NCI-H1436 treated with DMSO at 0.1 percent for 48 hours (cell line): ENCODE measurements at places on chromosomes 3 and 15.
A peak's percentile ranks its signal among the peaks of the same experiment; 100 is the strongest.

DNA sequence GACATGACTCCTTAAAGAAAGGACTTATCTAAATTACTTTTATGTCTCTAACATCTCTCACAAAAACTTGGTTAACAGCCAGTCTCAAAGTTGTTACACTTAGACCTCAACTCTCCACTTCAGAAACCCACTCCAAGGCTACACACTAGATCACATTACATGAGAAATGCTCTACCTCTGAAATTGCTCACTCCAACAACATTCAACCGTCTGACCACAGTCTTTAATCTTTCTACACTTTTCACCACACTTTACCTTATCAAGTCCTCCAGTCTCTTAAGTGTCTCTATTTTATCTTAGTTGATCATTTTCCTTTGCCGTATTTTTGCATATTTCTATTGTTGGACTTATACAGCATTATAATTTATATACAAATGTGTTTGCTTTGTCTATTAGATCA, 5.8 kb downstream of the SLC12A6 start:
- DNase-seq: no peak

GRCh38 chr15:37898362-37898761, 36.1 kb upstream of the TMCO5A start:
- no peak for DNase-seq

DNA sequence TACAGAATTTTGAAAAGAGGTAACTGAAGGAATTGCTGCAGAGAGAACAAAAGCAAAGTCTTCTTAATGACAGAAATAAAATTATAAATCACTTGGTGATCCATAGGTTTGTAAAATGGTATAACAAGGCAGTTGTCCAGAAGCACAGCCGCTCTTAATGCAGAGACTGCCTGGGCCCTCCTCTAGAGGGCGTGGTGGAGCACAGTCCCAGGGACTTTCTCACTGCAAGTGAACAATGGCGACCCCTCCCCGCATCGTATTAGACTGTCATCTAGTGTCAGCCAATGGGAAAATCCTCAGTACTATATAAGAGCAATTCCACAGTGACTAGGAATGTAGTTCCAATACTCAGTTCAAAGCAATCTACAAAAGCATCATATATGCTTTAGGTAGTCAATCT, 26.4 kb upstream of the ZBED2 start:
- no peak for DNase-seq

GRCh38 chr3:1540686-1541085, 447.9 kb downstream of the CNTN6 start:
- no peak for DNase-seq

GRCh38 chr3:149816986-149817385, 4.0 kb downstream of the RNF13 start:
- DNase-seq: no peak

- DNase-seq: no peak
Measured at GRCh38 chr3:160893207-160893606, 137.2 kb downstream of the PPM1L start.

DNA sequence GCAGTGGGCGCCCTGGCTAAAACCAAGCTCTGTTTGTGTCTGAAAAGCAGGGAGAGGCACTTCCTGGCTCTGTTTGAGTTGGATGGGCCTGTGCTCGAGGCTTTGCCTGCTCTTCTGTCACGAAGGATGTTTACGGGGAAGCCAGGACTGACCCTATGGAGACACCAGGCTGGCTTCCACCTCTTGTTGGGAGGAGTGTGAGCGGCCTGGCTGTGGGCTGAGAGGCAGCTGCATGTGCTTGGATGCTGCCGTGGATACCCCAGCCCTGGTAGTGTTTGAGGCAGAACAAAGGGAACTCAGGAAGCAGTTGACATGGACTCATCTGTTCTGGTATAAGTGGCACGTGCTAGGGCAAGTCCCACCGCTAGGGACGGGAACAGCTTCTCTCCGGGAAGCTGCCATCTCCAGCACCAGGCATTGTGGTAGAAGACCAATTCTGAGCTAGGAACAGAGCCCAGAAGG, 17.6 kb upstream of the SLC41A3 start:
- no peak for DNase-seq

GRCh38 chr3:144737281-144737680, 765.7 kb downstream of the DIPK2A start:
- DNase-seq: no peak

DNA sequence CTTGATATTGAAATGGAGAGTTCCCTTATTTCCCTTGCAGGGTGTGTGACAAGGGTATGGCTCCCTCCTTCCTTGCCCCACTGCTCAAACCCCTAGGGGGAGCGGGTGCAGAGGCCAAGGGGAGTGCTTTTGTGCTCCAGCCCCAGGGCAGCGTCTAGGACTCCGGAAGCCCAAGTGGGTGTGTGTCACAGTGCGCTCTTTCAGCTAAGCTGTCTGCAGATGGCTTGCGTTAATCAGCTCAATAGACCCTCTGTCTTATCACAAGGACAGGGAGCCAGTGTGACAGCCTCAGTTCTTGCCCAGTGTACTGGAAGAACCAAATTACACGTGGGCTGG, 523.6 kb upstream of the LMCD1 start:
- peak; percentile 22 for DNase-seq

- DNase-seq: no peak
Measured at GRCh38 chr3:136294176-136294575, 44.0 kb downstream of the PCCB start.

GRCh38 chr3:151923901-151924300, 50.5 kb downstream of the SUCNR1 start:
- no peak for DNase-seq

DNA sequence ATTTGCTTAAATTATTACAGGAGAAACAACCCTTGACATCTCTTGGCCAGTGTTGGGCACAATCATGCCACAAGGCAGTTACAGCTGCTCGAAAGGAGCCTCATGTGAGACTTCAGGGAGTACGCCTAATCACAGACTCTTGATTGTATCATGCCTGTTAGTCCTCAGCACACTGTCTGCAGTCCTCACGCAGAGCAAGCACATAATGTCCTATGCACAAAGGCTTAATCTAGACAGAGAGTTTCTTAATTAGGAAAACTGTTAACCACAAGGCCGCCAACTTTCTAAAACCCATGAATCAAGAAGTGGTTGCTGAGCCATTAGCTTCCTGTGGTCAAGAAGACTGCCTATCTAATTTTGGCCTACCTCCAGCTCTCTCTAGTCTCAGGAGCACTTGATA, 172.0 kb downstream of the UNC13C start:
- DNase-seq: no peak

DNA sequence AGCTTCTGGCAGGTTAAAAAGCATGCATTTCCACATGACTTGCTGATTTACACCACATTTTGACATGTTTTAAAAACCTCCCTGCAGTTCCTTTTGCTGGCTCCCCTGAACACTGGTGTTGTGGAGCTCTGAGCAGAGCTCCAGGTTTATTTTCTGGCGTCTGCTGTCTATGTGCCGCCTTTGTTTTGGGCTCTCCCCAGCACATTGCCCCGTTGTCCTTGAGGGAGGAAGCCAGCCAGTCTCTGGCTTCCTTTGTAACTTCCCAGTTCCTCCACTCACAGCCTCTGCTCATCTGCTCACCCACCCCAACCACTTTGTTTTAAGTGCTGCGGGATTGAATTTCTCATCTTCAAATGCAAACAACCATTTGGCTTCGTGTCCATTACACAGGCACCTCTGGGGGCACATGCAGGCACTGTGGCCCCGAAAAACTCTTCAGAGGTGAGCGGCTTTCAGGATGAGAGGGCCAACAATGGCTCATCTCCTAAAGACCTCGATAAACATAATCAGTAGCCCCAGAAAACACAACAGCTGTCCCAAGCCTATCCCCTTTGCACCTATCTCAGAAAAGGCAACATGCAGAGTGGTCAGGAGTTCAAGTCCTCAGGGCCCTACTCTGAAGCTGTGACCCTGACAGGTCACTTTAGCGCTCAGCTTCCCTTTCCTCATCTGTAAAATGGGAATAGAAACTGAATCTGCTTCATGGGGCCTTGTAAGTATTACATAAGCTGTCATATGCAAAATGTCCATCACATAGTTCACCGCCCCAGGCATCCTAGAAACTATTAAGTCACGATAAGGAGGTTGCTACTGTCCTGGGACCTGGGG, 1.3 kb upstream of the MEF2A start:
- DNase-seq: no peak

- no peak for DNase-seq
Measured at GRCh38 chr3:121481106-121481880, 64.5 kb downstream of the POLQ start.

GRCh38 chr3:165636684-165637015, 200.6 kb downstream of the BCHE start:
- DNase-seq: no peak

- DNase-seq: no peak
Measured at GRCh38 chr3:156024904-156025533, 95.4 kb upstream of the KCNAB1 start.

DNA sequence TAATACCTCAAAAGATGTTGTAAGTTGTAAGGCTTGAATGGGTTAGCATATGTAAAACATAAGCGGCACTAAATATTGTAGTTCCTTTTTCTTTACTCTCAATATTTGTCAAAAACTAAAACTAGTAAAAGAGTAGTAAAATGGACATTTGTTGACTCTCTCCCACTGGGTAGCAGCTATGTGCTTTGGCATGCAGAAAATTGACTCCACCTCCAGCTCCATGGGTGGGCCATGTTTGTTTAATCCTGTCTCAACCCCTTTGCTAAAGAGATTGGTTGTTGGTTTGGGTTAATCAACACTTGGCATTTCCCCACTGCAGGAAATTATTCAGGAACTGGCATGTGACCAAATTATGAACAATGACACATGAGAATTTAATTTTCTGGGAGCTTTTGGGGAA, 114.8 kb downstream of the EOMES start:
- DNase-seq: no peak

DNA sequence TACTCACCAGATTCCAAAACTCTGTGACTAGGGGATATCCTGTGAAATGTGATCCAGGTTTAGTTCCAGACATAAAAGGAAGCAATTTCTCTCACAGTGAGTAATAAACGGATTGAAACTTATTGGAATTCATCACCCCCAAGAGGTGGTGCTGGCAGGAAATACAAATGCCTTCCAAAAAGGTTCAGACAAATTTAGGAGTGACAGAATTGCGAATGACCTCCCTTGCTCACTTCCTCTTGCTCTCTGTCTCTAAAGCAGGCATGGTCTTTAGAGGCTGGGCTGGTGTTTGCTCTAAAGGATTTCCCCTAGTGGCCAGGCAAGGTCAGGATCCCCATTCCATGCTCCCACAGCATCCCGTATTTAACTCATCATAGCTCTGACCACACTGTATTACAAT, 449.4 kb upstream of the PPP2R3A start:
- no peak for DNase-seq

GRCh38 chr15:63015618-63016017, 26.9 kb upstream of the TPM1 start:
- no peak for DNase-seq

DNA sequence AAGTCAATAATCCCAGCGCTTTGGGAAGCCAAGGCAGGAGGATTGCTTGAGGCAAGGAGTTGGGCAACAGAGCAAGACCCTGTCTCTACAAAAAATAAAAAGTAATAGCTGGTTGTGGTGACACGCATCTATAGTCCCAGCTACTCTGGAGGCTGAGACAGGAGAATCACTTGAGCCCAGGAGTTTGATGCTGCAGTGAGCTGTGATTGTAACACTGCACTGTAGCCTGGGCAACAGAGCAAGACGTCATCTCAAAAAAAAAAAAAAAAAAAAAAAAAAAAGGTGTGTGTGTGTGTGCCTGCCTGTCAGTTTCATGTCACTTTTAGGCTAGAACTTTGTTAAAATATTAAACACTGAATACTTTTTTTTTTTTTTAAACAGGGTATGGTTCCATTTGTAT, 28.4 kb downstream of the DNAJC19 start:
- DNase-seq: no peak

DNA sequence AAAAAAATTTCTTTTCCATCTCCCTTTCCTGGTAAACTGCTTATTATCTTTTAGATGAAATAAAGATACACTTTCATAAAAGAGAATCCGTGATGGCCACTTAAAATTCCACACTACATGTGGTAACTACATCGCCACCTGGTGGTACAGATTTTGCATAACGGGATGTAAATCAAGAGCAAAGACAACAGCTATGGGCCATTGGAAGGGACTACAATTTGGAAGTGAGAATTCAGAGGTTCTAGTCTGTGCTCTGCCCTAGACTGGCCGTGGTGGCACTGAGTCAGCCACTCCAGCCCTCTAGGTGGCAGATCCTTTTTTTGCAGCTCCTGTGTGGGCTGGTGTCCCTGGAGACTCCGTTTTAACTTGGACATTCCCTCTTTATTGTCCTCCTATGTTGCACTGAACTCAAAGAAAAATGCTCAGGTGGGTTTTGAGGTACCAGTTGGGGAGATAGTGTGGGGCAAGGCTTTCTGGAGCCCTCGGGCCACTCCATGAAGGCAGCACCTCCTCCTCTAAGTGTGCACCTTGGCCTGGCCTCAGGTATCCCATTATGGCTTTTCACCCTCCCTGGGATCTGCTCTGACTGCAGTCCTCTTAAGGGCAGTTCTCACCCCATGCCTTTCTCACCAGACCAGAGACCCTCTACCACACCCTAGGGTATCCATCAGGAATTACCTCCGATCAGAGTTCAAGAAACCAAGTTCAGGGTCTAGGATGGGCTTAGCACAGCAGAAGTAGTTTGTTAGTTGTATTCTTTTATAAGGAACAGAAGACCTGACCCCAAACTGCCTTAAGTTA, 54.9 kb downstream of the SPSB4 start:
- peak; percentile 37 for DNase-seq

GRCh38 chr15:92306663-92307062, 87.0 kb upstream of the ST8SIA2 start:
- DNase-seq: no peak

DNA sequence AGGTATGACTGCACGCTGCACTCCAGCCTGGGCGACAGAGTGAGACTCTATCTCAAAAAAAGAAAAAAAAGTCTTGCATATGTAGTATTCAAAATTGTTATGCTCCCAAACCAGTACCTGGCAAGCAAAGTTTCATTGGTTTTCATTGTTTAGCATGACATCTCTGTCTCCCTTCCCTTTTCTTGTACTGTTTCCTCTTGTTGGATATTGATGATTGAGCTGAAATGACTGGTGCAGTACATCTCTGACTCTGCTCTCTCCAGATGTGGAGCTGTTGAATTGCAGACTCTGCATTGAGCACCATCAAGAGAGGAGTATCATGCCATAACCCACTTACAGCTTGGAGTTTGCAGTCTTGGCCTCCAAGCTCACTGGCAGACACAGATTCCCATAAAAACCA, 77.2 kb downstream of the FAM81A start:
- no peak for DNase-seq

DNA sequence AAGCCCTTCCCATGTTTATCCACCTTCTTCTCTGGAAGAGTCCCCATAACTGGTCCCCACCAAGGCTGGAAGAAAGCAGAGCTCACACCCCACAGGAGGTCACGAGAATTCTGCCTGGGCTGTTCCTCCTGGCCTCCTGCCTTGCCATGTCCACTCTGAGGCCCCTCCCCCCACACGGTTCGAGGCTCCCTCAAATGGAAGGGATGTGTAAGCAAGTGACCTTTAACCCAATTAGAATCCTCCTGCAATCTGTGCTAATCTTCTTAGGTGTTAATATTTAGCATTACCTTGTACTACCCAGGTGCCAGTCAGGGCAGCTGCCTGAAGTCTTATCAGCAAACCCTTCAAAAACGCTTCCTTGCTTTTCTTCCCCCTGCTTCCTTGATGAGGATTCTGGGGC, 32.4 kb upstream of the DYNC1LI1 start:
- no peak for DNase-seq
